Astrocyte (in vitro differentiated cells and primary cell): ENCODE measurements at places on chromosomes 1 and 21. TPM values are rescaled to one million over a fixed set of nuclear protein-coding genes. Genes with fewer than 3 reads are reported as not detected.
A peak's percentile ranks its signal among the peaks of the same experiment; 100 is the strongest.

Gene AADACL3
- total RNA-seq = 0.05 TPM in 1 of 2 replicates, not detected in the other

Gene RHD
- not detected in 2 replicates for total RNA-seq

Gene PCP4L1
- 0.26 TPM in 1 of 2 replicates, not detected in the other for total RNA-seq

Gene NEXN
- total RNA-seq = 37.5 and 39.4 TPM in 2 replicates

Gene HMGCL
- total RNA-seq = 17.1 and 20.9 TPM in 2 replicates

Gene TNFRSF4
- 0.34 and 0.41 TPM in 2 replicates for total RNA-seq

- no peak overlapping the region for H3K4me3 ChIP-seq
- DNase-seq = peak; percentile 37
- H3K4me1 ChIP-seq = no peaks in the 10 kb centered on the region
- no peak overlapping the region for H3K27ac ChIP-seq
These were observed 59.8 kb upstream of the CSF1 start for GRCh38 chr1:109850827-109851226.

DNA sequence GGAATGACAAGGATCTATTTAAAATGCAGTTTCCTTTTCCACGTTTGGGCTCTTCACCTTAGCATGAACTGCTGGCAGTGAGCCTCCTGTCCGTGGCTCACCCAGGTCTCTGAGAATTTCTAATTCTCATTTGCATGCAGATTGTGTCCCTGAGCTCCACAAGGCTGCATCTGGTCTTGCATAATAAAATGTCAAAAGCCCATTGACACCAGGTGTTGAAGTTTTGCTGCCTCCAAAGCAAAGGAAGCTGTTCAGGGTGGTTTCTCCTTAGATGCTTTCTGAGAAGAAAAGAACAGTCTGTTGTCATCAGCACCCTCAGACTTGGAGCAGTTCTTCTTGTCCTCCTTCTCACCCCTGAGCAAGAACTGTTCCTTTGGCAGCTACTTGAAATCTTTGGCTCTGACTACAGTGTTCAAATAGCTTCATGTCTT, 433.1 kb upstream of the KAZN start:
- H3K36me3 ChIP-seq = no peaks in the 10 kb centered on the region
- DNase-seq = no peak
- H3K4me1 ChIP-seq = no peaks in the 10 kb centered on the region

DNA sequence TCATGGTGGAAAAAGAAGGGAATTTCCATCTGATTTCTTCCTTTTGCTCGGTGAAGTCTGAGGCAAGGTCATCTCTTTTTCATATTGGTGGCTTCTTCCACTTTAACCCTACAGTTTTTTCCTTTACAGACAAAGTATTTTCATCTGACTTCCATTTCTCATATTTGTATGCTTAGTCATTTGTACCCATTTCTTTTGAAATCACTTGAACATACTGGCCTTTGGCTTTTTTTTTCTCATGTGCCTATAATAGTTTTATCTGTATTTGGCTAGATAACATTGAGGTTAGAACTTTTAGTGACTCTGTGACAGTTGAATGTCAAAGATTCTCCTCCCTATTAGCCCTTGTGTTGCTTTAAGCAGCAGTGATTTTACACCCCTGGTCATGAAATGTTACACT, 27.7 kb downstream of the IL12RB2 start:
- H3K36me3 ChIP-seq = no peaks in the 10 kb centered on the region
- no peak overlapping the region for H3K27ac ChIP-seq
- H3K27me3 ChIP-seq = no peaks in the 10 kb centered on the region
- H3K4me3 ChIP-seq = no peak overlapping the region
- DNase-seq = no peak

DNA sequence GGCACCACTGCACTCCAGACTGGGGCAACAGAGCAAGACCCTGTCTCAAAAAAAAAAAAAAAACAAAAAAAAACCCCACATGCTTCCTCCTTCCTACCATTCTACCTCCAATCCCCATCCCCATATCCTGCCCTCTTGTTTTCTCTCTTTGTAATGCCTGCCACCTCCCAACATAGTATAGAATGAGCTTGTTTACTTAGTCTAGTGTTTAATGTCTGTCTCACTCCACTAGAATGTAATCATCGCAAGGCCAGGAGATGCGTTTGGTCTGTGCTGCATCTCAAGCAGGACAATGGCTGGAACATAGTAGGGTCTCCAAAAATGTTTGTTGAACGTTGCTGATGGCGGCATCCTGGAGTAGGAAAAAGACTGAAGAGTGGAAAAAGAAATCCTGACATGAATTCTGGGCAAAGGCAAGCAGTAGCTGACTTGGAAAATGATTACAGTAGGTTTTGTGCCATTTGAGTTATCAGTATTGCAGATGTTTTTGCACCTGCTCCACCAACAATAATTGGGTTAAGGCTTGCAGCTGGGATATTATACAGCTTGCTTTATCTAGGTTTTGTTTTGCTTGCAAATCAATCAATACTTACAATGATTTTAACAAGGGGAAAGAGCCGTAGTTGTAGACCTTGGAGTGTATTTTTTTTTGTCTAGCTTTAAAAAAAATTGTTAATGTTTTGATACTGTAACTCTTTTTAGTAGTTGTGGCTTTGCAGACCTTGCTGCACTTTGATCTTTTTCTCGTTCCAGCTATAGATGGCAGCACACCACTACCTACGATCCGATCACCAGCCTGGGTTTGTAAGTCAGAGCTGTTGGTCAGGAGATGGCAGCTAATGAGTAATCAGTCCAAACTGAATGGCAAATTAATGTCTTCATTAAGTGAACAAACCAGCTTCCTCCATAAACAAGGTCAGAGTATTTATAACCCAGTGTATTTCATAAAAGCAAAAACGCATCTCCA, 62.4 kb downstream of the BACH1 start:
- no peak overlapping the region for H3K27ac ChIP-seq
- no peak overlapping the region for H3K4me3 ChIP-seq
- no peaks in the 10 kb centered on the region for H3K27me3 ChIP-seq
- peaks cover 18% of the 10 kb centered on the region for H3K4me1 ChIP-seq

GRCh38 chr1:203548892-203549291, 54.9 kb downstream of the OPTC start:
- no peaks in the 10 kb centered on the region for H3K4me1 ChIP-seq
- no peak overlapping the region for H3K4me3 ChIP-seq
- DNase-seq = no peak
- H3K27me3 ChIP-seq = no peaks in the 10 kb centered on the region
- H3K27ac ChIP-seq = no peak overlapping the region

- DNase-seq = no peak
- H3K27me3 ChIP-seq = no peaks in the 10 kb centered on the region
- no peaks in the 10 kb centered on the region for H3K4me1 ChIP-seq
- no peak overlapping the region for H3K27ac ChIP-seq
- H3K4me3 ChIP-seq = no peak overlapping the region
- H3K36me3 ChIP-seq = no peaks in the 10 kb centered on the region
These were observed 1.9 kb downstream of the OR6Y1 start for GRCh38 chr1:158552296-158552695.

DNA sequence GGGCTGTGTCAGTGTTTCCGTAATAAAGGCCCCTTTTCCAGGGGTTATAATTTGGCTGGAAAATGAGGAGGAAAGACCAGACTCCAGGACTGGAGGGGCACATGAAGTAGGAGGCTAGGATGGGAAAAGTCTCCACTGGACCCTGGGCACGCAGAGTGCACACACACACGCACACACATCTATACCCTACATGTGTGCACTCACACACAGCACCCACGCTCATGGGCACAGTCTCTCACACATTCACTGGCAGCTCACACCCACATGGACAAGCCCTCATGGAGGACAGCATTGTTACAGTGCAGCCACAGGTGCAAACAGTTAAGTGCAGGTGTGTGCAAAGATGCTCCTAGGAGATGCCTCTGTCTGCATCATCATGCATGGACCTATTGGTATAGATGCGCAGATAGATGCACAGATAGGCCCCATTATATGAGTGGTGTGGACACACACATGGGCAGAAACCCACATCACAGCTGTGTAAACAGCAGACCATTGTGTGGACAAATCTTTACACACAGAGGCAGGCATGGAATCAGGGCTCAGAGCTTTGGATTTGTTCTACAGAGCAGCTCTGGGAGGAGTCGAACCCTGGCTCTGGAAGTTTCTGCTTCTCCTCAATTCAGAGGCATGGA, 9.1 kb upstream of the RUNX3 start:
- no peak for DNase-seq
- H3K27ac ChIP-seq = no peak overlapping the region
- no peaks in the 10 kb centered on the region for H3K36me3 ChIP-seq
- no peaks in the 10 kb centered on the region for H3K4me1 ChIP-seq
- no peak overlapping the region for H3K4me3 ChIP-seq

DNA sequence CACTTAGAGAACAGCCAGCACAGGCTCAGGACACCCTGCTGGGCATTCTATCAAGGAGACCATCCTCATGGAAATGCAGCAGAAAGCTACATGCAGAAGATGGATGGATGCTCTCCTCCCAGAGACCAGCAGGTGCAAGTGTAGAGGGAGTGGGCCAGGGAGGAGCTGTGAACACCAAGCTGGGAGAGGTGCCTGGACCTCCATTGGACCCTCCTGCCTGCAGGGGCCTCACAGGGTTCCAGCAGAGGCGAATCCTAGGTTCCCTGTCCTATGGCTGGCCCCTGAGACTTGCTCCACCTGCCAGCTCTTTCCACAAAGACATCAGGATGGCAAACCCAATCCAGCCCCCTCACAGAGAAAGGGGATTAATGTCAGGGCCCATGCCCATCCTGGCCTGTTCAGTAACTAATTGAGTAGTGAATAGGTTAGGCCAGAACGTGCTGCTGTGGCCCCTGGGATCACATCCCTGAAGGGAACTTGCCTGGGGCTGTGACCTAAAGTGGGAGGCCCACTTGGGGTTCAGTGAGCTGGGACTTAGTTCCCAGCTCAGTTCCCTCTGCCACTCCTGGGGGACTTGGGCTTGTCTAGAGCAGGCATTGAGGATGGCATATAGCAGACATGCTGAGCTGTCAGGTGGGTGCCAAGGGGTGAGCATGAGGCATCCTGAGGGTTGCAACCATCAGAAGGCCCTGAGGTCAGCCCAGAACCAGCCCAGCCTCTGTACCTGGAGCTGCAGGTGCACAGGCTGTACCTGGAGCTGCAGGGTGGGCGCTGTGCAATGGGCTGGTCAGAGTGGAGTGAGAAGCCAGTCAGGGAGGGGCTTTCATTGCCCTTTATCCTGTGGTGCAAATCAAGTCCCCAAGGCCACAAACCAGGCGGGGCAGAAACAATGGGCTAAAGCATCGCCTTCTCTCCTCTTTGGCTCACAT, 22.9 kb upstream of the ZNF678 start:
- no peaks in the 10 kb centered on the region for H3K36me3 ChIP-seq
- no peak overlapping the region for H3K4me3 ChIP-seq
- H3K4me1 ChIP-seq = peaks cover 5% of the 10 kb centered on the region
- DNase-seq = no peak

DNA sequence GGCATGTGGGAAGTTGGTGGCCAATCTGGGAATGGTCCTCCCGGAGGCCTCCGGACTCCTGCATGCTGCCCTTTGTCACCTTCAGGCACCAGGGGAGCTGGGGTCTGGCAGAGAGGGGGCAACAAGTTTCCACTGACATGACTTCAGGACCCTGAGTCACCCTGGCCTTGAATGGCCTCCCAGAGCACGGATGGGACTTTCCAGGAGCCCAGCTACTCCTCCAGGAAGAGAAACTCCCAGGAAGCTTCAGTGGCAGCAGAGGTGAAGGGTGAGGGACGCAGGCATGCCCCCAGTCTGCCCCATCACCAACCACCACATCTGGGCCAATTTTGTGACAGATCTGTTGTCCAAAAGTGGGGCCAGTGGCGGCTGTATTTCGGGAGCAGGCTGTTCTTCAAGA, 55.9 kb upstream of the WASF2 start:
- peaks cover 26% of the 10 kb centered on the region for H3K4me1 ChIP-seq
- H3K4me3 ChIP-seq = no peak overlapping the region
- no peak overlapping the region for H3K27ac ChIP-seq
- no peaks in the 10 kb centered on the region for H3K27me3 ChIP-seq
- peaks cover 2% of the 10 kb centered on the region for H3K36me3 ChIP-seq
- no peak for DNase-seq

GRCh38 chr1:236151739-236152424, 9.5 kb downstream of the GPR137B start:
- H3K27me3 ChIP-seq = no peaks in the 10 kb centered on the region
- no peaks in the 10 kb centered on the region for H3K36me3 ChIP-seq
- no peak for DNase-seq
- H3K4me1 ChIP-seq = peaks cover 3% of the 10 kb centered on the region
- H3K4me3 ChIP-seq = no peak overlapping the region
- H3K27ac ChIP-seq = no peak overlapping the region

DNA sequence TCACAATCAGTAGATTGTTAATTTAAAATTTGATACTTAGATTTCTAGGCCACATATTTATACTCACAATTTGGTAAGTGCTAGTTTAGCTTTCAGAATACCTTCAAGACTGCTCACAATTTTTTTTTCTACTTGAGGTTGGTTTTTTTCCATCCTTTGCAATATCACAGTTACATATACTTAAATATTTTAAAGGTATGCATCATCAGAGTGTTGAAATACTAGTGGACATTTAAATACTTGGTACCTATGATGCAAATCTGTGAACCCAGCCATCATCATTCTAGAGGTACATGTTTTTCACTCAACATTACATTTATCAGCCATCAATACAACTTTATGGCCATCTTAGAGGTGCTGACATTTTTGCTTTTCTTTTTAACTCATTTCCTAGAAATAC, 6.2 kb upstream of the LRRC40 start:
- H3K4me1 ChIP-seq = no peaks in the 10 kb centered on the region
- H3K27me3 ChIP-seq = no peaks in the 10 kb centered on the region
- DNase-seq = no peak
- no peak overlapping the region for H3K27ac ChIP-seq

DNA sequence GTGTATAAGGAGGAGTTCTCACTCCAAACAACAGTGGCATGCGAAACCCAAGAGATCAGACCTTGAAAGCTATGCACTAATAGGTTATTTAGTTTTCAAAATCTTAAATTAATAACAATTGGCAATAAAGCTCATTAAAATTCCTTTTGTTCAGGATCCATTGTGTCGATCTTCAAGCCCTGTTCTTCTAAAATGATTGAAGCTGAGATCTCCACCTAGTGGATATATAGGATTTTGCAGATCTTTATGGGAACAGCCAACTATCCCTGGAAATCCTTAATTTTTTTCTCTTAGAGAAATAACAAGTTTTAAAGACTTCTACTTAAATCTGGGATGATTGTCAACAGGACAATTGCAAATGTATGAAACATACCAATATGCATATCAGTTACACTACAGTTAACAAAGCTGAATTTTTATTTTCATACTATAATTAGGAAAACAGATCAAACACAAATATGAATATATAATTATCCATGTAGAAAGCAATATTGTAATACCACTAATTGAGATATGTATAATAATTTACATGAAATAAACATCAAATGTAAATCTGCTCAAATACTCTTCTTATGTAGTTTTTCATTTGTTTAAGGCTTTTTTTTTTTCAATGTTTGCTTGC, 43.3 kb downstream of the LRRC53 start:
- H3K4me3 ChIP-seq = no peak overlapping the region
- peaks cover 3% of the 10 kb centered on the region for H3K4me1 ChIP-seq
- H3K27me3 ChIP-seq = no peaks in the 10 kb centered on the region
- DNase-seq = peak; percentile 28
- no peaks in the 10 kb centered on the region for H3K36me3 ChIP-seq
- no peak overlapping the region for H3K27ac ChIP-seq
